ENCODE measurements at places on chromosomes 2 and 18. TPM values are rescaled to one million over a fixed set of nuclear protein-coding genes. Genes with fewer than 3 reads are reported as not detected.

Gene FHL2
- total RNA-seq, result 246 TPM

Gene TMEM198
- total RNA-seq, result 4.2 TPM

Gene AQP12A
- not detected for total RNA-seq

Gene FIGN
- total RNA-seq, result 3.7 TPM

Gene RPRM
- total RNA-seq, result not detected

Gene PIEZO2
- 3.3 TPM for total RNA-seq

Gene EFHD1
- total RNA-seq, result 0.19 TPM

Gene SLC40A1
- 7.6 TPM for total RNA-seq

Gene GALNT5
- total RNA-seq, result 70.6 TPM

Gene C18orf63
- total RNA-seq, result not detected

Gene RRM2
- total RNA-seq, result 162 TPM

Gene LONRF2
- not detected for total RNA-seq

Gene WDR75
- total RNA-seq, result 56.5 TPM

Gene CD226
- total RNA-seq, result 0.38 TPM

Gene NT5C1B
- total RNA-seq, result not detected

Gene MYCN
- total RNA-seq, result not detected

Gene TUBB8B
- total RNA-seq, result not detected

Gene LRRC30
- not detected for total RNA-seq

Gene MC5R
- total RNA-seq, result not detected

Gene CROCC2
- not detected for total RNA-seq

Gene IL18RAP
- total RNA-seq, result not detected

Gene CABYR
- 0.64 TPM for total RNA-seq

Gene BOD1L2
- not detected for total RNA-seq

Gene GORASP2
- 54.5 TPM for total RNA-seq

Gene TEX44
- total RNA-seq, result not detected

Gene REG3G
- total RNA-seq, result not detected

Gene MAP2
- total RNA-seq, result 0.23 TPM

Gene RNF25
- 40.5 TPM for total RNA-seq

Gene GCG
- 0.17 TPM for total RNA-seq

Gene CNOT11
- total RNA-seq, result 46.9 TPM

Gene FABP1
- not detected for total RNA-seq

Gene SKA1
- total RNA-seq, result 47.3 TPM

Gene ATP6V1C2
- not detected for total RNA-seq

Gene ADD2
- total RNA-seq, result not detected

Gene CNGA3
- 0.58 TPM for total RNA-seq

Gene GCC2
- total RNA-seq, result 18.0 TPM

Gene UGT1A4
- total RNA-seq, result not detected

Gene METTL4
- total RNA-seq, result 10.3 TPM

Gene DUSP2
- total RNA-seq, result 0.23 TPM

Gene CARF
- total RNA-seq, result 11.6 TPM

Gene ANKRD30BL
- not detected for total RNA-seq

Gene VAPA
- 246 TPM for total RNA-seq

Gene KIF5C
- 0.32 TPM for total RNA-seq

Gene TWIST2
- total RNA-seq, result 28.5 TPM

Gene TRIM43
- not detected for total RNA-seq

Gene MCM6
- 34.6 TPM for total RNA-seq

Gene SERPINB8
- total RNA-seq, result 17.8 TPM

Gene REG1B
- total RNA-seq, result not detected

Gene GALNT13
- 0.75 TPM for total RNA-seq

Gene DES
- total RNA-seq, result 863 TPM

Gene GREB1L
- total RNA-seq, result 15.2 TPM

Gene SERPINB10
- not detected for total RNA-seq

Gene RFX8
- 27.8 TPM for total RNA-seq

Gene PSD4
- 1.0 TPM for total RNA-seq

Gene CLEC4F
- total RNA-seq, result not detected

Gene FOSL2
- total RNA-seq, result 50.7 TPM

Gene CFAP221
- total RNA-seq, result not detected

Gene CAPN14
- total RNA-seq, result under 0.01 TPM

Gene GAL3ST2
- not detected for total RNA-seq

Data from LHCN-M2 (cell line).